RCC 7860 (cell line): ENCODE measurements at places on chromosomes 7 and 10.

DNA sequence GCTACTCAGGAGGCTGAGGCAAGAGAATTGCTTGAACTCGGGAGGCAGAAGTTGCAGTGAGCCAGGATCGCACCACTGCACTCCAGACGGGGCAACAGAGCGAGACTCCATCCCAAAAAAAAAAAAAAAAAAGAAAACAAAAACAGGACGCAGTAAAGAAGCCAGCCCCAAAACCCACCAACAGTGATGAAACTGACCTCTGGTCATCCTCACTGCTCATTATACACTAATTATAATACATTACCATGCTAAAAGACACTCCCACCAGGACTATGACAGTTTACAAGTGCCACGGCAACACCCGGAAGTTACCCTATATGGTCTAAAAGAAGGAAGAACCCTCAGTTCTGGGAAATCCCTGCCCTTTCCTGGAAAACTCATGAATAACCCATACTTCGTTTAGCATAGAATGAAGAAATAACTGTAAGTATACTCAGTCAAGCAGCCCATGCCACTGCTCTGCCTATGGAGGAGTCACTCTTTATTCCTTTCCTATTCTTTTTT lies 40.0 kb upstream of the EIF4H start:
- DNase-seq = no peak

GRCh38 chr7:157054927-157055326 lies 44.5 kb upstream of the MNX1 start:
- no peak for DNase-seq

DNA sequence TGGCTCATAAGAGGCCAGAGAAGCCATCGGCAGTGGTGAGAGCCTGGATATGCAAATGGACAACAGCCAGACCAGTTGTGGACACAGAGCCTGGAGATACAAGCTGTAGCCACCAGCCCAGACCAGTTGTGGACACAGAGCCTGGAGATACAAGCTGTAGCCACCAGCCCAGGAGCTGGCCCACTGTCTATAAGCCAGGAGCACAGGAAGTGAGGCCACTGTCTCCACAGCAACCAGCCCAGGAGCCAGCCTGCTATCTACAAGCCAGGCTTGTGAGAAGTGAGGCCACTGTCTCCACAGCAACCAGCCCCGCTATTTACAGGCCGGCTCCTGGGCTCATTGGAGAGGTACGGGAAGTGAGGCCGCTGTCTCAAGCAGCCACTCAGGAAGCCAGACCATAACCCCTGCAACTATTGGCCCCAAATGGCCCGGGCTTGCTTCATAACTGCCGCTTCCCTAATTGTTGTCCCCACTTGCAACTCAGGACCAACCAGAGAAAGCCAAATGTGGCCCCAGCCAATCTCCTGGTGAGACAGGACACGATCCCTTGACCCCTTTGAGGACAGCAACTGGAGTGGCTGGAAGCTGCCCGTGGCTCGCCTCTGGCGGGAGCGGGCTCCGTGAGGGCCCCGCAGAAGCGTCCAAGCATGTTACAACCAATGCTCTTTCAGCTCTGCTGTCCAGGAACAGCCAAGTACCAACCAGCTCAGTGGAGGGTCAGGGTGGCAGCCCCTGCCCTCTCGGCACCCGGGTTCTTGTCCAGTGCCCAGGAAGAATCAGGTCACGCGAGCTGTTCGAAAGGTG lies 44.1 kb upstream of the CNPY1 start:
- no peak for DNase-seq

- no peak for DNase-seq
These were observed 1340.9 kb downstream of the XPNPEP1 start for GRCh38 chr10:108582387-108582786.

- no peak for DNase-seq
These were observed 128.3 kb upstream of the SORCS3 start for GRCh38 chr10:104512800-104513199.
